H9 (cell line): ENCODE measurements at places on chromosomes 16 and 17. TPM values are rescaled to one million over a fixed set of nuclear protein-coding genes. Genes with fewer than 3 reads are reported as not detected.

DNA sequence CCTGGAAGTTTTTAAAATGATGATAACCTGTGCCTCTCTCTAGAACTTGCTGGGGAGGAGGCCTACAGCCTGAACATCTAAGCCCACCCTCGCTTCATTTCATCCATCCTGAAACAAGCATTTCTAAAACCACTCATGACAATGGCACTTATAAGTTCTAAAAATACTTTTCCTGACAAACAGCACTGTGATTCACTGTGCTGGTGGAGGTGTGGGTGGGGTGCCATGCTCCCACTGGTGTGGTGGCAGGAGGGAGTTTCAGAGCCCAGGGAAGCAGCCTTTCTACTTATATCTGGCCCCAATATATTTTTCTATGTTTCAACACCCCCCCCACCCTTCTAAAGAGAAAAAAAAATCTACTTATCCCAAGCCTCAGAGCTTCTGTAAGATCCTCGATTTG is 52.6 kb downstream of the RAB11FIP4 start:
- no peaks in the 10 kb centered on the region for H3K36me3 ChIP-seq
- H3K4me1 ChIP-seq: no peaks in the 10 kb centered on the region
- H3K27ac ChIP-seq: no peak overlapping the region
- no peak overlapping the region; the same call in 2 of the 3 replicates for H3K4me3 ChIP-seq

DNA sequence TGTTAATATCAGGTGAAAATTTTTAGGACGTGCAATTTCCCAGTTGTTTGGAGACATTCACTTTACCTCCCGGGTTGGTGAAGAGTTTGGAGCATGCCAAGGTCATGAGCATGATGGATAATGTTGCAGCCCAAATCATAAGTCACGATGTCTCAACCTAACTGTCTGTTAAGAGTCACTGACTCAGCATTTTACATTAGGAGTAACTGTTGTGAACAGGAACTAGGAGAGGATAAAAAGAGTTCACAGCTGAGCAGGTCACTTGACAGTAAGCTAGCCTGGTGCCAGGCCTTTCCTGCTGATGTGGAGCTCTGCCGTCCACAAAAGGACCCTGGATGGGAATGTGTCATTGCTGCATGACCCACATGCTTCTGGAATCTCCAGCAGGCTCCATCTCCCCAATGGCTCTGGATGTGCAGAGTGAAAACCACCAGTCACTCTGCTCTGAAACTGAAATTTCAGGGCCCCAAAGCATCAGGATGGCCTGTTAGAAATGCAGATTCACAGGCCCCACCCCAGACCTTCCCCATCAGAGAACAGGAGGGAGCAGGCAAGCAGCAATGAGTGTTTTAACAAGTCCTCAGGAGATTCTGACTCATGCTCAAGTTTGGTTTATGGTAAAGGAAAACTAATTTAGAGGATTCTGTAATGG is 371.6 kb upstream of the MAF start:
- no peak for DNase-seq
- H3K4me3 ChIP-seq: no peak overlapping the region
- H3K27me3 ChIP-seq: no peaks in the 10 kb centered on the region
- H3K4me1 ChIP-seq: no peaks in the 10 kb centered on the region
- no peaks in the 10 kb centered on the region for H3K36me3 ChIP-seq
- no peak overlapping the region for H3K27ac ChIP-seq

TP53TG3F gene
- not detected in 2 replicates for total RNA-seq

DNA sequence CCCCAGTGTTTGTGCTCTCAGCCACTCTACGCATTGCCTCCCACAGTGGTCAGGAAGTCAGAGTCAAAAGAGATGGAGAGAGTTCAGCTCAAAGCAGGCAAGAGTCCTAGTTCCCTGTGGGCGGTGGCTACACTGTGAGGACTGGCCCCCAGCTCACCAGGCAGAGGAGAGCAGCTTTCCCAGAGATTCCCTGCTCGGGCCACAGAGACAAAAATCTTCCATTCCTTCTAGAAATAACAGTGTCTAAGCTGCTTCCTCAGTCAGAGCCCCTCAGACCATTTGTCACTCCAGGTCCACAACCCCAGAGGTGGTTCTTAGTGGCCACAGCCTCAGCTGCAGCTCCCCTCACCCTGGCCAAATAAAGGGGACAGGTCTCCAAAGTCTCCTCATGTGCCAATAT is 263.0 kb upstream of the RPL38 start:
- H3K36me3 ChIP-seq: no peaks in the 10 kb centered on the region
- no peaks in the 10 kb centered on the region for H3K27me3 ChIP-seq
- H3K27ac ChIP-seq: no peak overlapping the region
- H3K4me1 ChIP-seq: no peaks in the 10 kb centered on the region

CCL3 gene
- total RNA-seq: not detected in 2 replicates

ZACN gene
- 0.09 and 0.31 TPM in 2 replicates for total RNA-seq

DNA sequence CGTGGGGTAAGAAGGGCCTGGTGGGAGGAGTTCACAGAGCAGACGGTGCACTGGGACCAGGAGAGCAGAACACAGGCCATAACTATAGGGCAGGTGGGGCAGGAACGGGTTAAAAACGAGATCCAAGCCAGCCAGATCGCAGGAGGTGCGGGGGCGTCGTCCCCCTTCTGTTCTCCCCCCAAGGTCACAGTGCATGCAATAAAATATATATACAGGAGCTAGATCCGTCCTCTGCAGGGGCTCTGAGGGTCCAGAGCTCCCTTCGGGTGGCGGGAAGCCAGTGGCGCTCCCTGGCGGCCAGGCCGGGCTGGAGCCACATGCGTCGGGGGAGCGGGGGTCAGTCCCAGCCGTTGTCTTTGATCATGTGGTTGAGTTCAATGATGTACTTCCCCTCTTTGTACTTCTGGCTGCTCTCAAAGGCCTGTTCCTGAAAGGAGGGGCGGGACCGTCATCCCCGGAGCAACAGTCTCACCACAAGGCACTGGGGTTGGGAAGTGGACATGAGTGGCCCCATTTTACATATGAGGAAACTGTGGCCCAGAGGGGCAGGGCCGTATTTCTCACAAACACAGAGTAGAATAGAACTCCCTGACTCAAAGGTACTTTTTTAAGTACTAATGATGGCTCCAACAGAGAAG is 768 bp upstream of the TBX6 start:
- peak; percentile 94 for DNase-seq
- H3K4me3 ChIP-seq: peak overlapping the region; percentile 77
- peaks cover 19% of the 10 kb centered on the region for H3K36me3 ChIP-seq
- H3K27ac ChIP-seq: no peak overlapping the region
- no peaks in the 10 kb centered on the region for H3K4me1 ChIP-seq

GRCh38 chr17:58531661-58532554 is 17.5 kb upstream of the MTMR4 start:
- H3K4me3 ChIP-seq: peak overlapping the region; percentile 83
- no peak overlapping the region for H3K27ac ChIP-seq
- peak; percentile 85 for DNase-seq
- no peaks in the 10 kb centered on the region for H3K27me3 ChIP-seq
- H3K36me3 ChIP-seq: no peaks in the 10 kb centered on the region
